ENCODE measurements at places on chromosomes 7 and 10.

DNA sequence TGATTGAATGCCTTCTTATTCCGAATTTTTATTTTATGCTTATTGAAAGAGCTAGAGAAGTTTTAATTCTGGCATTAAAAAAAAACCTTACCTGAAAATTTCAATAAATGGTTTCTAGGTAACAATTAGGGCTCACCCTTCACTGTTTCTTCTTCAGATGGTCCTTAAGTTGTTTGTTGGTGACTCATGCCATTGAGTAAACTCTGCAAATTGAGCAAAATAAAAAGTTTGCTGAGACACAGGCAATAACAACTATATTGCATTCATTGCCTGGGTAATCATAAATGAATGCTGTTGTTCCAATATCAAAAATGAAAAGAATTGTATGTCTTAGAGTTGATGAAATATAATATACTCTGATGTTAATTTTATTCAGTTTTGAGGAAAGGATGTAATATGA is 300.3 kb downstream of the CDK14 start:
- DNase-seq = peak; percentile 38

DNA sequence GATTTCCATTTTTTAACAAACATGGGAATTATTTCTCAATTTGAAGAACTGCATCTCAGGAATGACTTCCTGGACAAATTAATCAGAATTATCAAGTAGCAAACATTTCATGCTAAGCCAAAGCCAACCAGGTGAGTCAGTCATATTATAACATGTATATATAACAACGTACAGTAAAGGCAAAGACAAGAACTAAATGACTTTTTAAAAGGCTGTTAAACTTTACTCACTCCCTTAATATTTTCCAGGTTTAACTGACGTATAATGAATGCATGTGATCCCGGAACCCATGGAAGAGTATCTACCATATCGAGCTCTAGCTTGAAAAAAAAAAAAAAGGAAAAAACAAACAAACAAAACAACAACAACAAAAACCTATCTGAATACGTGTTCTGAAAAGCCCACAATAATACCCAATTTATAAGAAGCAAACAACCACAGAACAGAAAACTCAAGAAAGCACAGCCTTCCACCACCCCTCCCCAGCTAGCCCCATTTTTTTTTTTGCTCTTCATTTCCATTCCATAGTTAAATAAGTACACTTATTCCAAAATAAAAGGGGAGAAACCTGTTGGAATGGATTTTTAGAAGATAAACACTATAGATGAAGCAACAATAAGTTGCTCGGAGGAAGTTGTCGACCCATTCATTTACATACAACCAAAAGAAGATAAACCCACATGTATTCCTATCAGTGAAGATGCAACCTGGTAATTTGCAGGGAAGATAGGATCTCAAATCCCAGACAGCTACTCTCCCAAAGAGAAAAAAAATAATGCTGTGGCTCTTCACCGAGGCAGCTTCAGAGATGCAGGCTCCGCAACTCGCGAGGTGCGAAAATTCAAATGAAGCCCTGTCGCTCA is 537 bp downstream of the NAPEPLD start:
- DNase-seq = peak; percentile 42

GRCh38 chr7:86469680-86470295 is 173.9 kb upstream of the GRM3 start:
- peak; percentile 82 for DNase-seq

- peak; percentile 88 for DNase-seq
Observed at GRCh38 chr7:94394109-94394436, 622 bp upstream of the COL1A2 start.

- DNase-seq = no peak
Observed at GRCh38 chr10:17528306-17528862, 74.0 kb upstream of the ST8SIA6 start.

DNA sequence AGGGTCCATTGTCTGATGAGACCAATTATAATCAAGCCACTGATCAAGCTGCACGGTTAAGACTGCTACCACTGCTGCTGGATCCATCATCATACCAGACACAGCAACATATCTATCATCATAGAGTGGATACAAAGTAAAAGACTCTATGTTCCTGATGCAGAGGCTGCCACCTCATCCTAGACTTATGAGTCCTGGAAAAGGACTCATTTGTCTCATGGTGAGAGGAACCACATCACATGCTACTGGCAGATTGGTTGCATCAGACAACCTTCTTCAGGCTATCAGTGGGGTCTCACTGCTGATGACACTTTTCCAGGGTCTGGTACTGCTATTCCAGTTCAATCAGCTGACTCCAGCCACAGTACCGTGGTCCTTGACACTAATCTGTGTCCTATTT is 79.0 kb downstream of the ABI1 start:
- peak; percentile 85 for DNase-seq

GRCh38 chr7:33671531-33672262 is 233.6 kb upstream of the BMPER start:
- DNase-seq = no peak

DNA sequence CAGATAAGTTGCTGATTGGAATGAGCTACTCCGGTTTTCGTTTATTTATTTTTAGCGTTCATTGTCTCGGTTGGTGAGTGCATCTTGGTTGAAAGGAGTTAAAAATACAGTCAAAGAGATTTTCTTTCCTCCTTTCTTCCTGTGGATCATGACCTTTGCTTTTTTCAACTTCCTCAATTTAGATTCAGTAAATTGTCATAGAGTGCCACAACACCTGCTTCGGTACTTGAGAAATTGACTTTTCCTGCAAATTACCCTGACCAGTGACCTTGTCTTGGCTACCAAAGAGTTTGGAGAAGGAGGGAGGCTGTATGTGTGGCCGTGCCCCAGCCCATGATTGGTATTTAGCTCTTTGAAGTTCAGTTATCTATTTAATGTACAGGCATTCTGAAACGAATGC is 128.7 kb downstream of the FAM204A start:
- DNase-seq = no peak

- DNase-seq = peak; percentile 59
Observed at GRCh38 chr7:80896906-80897598, 21.8 kb downstream of the SEMA3C start.

DNA sequence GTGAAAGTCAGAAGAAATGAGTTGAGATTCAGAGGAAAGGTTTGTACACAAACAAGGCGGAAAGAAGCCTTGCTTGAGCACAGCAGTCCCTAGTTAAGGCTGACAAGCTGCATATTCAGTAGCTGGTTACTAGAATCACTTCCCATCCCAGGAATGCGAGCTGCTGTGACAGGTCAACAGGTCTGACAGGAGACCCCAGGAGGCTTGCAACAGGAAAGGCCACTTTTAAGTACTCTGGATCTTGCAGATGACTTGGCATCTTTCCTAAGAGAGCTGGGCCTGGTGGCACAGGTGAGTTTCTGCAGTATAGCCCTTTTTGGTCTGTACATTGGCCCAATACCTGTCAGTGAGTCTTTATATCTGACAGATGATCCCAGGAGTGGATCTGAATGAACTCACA is 35.7 kb upstream of the UNC5B start:
- no peak for DNase-seq

DNA sequence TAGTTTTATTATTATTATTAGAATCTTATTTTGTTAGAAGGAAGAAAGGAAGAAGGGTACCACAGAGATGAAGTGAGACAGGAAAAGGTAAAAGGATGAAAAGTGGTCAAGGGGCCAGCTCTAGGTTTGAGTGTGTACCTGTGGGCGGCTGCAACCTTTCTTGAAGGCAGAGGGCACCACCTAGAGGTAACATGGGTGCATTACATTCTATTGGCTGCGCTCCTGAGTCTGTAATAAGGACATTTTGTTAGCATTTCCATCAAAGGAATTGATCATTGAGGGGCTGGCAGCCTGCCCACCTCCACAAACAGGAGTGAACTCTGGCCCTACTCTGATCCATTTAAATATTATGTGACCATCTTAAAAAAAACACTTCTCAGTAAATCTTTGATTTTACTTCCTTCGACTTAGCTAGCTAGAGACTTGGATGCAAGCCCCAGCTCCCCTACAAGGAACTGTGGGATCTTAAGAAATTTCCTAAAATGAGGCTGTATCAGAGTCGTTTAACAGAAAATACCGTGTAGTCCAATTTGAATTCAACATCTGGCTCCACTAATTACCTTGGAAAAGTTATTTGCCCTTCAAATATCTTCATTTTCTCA is 610.4 kb downstream of the IPMK start:
- peak; percentile 62 for DNase-seq

DNA sequence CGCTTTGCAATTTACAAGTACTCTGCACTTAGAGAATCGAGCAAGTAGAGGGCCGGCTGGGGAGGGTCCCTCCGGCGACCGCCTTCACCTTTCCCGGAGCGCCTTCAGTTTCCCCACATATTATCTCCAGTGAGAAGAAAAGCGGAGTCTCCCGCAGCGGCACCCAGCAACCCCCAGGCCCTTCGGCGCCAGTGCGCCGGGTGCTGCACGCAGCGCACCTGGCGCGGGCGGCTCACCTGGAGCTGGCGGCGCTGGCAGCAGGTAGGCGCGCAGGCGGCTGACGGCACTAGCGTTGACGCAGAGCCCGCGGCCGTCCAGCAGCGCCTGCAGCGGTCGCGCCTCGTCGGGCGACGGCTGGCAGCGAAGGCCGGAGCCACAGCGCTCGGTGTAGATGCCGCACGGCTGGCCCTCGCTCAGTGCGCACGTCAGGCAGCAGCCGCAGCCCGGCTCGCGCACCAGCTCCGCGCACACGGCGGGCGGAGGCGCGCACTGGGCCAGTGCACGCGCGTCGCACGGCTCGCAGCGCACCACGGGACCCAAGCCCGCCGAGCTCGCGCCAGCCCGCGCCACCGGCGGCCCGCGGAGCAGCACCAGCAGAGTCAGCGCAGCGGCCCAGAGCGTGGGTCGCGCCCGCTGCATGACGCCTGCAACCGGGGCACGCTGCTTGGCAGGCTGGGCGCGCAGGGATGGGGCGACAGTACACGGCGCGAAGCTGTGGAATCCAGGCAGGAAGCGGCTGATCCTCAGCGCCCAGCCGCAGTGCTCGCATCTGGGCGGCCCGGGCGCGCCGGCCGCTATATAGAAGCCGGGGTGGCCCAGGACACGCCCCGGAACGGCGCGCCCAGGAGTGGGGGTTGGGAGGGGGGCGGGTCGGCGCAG is at the start of gene IGFBP3:
TSS of gene IGFBP3 (minus strand) at position 771 of the 879 bp plus-strand sequence. CDS start at position 639, 132 bp downstream.
- DNase-seq = peak; percentile 93

GRCh38 chr10:91036807-91037411 is 116.0 kb upstream of the ANKRD1 start:
- peak; percentile 6 for DNase-seq

DNA sequence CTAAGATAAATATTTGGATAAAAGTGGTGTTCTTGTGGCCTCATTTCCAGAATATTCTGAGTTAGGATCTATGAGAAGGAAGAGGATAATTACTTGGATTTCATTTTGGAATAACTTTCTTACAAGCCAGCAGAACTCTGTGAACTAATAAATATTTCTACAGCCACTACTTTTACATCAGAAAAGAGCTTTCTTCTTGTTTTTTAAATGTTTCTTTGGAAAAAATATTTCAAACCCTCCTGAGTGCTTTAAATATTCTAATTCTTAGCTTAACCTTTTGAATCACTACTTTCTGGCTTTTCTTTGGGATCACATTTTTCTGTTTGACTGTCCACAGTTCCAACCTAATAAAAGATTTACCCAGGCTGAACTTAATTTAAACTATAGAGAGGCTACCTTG is 279.2 kb upstream of the PHYHIPL start:
- DNase-seq = no peak

DNA sequence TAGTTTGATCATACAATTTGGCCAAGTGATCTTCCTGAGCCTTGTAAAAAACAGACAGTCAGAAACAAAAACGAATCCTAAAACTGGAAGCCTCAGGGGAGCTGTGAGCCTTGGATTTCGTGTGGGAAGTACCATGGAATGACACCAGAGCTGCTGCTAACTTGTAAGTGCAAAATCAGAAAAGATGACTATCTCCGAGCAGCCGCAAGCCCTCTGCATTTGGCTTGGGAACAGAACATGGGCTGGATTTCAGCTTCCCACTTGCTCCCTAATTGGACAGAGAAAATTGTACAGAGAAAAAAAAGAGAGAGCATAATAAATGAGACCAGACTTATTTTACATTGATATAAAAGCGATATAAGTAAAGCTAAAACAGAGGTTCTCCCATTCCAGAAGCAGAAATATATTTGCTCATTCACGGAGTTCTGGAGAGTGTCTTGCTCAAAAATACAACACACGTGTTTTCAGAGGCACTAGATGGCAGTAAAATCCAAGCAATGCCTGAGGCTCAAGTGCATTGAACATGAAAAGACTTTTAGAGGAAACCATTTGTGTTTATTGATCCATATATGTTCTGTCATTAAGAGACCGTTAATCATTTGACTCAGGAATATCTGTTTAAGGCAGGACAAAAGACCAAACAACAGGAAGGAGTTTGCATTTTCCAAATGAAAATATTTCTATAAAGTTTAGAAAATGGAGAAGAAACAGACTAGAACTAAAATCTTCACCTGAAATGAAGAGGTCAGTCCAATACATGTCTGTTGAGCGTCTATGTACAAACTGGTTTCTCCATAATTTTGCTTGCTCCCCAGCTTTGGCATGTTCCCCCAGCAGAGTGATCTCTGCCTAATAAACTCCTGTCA is 78.3 kb upstream of the SLC26A5 start:
- DNase-seq = peak; percentile 50

GRCh38 chr7:152574892-152575548 is 100.9 kb downstream of the XRCC2 start:
- no peak for DNase-seq

DNA sequence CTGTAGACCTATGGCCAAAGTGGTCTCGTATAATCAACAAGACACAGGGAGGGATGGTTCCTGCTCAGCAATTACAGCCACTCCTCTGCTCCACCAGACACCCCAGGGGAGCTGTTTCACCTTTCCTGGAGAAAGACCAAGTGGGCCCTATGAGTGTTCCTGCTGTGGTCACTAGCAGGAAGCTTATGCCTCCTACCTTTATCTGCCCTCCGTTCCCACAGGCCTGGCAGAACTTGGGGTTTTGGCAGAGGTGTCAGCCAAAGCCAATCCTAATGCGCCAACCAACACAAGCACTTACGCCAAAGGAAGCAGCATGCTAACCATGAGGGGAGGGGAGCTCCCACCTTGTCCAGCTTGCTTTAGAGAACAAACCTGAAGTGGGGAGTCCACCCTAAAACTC is 31.2 kb downstream of the XPNPEP1 start:
- no peak for DNase-seq

- peak; percentile 95 for DNase-seq
Observed at GRCh38 chr10:33193057-33193700, 141.3 kb downstream of the NRP1 start.

GRCh38 chr10:123156078-123156477 is 1.9 kb downstream of the BUB3 start:
- peak; percentile 74 for DNase-seq

DNA sequence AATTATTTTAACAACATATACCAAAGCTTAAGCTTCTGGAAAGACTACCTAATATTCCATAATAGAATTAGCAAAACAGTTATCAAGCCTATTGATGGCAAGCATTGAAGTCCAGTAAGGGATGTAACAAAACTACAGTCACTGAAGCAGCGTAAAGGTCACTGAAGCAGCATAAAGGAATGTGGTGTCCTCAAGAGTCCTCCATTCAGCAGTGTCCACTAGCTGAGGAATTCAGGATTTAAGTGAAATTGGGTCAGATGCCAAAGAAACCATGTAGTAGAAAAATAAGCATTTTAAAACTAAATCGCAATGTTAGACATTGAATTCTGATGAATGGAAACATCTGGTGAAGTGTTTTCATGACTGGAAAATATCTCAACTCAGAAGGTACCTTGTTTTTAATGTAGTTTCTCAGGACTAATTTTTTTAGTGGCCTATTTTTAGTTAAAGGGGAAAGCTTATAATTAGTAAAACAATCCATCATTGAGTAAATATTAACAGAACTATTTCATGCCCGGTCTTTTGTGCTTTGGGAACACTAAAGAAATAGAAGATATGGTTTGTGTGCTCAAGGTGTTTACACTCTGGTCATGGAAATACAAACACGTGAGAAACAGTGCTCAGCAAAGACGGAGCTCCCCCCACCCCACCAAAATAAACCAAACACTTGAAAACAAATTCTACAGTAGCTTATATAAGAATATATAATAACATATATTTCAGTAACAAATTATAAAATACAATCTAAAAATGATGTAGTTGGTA is 121.4 kb downstream of the CDK14 start:
- DNase-seq = peak; percentile 55
